Stimulated activated CD8-positive, alpha-beta memory T cell treated with anti-CD3 and anti-CD28 coated beads, Interleukin-15, amount 100 ng/mL, for 48 hours (primary cell): ENCODE measurements at places on chromosomes 12 and 14.

- no peak for DNase-seq
These were observed 100.8 kb downstream of the TAOK3 start for GRCh38 chr12:118271770-118272417.

DNA sequence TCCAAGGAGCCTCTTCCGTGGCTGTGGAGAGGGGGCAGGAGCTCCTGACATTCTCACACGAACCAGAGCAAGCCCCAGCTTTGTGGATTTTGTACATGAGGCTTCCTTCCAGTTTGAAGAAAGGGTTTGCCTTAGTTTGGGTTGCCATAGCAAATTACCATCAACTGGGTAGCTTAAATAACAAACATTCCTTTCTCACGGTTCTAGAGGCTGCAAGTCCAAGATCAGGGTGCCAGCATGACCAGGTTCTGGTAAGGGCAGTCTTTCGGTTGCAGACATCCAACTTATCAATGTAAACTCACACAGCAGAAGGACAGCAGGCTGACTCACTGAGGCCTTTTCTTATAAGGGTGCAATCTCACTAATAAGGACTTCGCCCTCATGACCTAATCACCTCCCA, 25.9 kb upstream of the STAB2 start:
- no peak for DNase-seq

GRCh38 chr14:96417254-96417653, 25.3 kb downstream of the AK7 start:
- no peak for DNase-seq

DNA sequence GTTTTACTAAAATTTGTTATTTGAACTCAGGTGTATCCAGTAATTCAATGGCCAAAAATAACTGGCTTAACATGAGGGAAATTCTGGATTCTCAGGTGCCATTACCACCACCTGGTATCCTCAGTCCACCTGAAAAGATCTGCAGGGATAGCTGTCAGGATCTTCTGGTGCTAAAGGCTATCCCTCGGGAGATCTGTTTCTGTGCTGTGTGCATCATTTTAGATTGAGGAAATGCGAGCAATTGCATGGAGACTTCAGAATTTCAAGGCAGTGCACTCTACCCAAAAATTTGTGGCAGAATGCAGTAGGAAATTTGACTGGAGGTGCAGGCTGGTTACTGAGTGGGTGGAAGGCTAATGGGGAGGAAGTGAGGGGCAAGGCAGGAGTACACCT, 26.4 kb downstream of the ZCCHC8 start:
- DNase-seq, result no peak

GRCh38 chr12:124531281-124531745, 36.1 kb downstream of the NCOR2 start:
- no peak for DNase-seq

- DNase-seq, result no peak
These were observed 89.7 kb downstream of the FGD4 start for GRCh38 chr12:32489070-32489469.

DNA sequence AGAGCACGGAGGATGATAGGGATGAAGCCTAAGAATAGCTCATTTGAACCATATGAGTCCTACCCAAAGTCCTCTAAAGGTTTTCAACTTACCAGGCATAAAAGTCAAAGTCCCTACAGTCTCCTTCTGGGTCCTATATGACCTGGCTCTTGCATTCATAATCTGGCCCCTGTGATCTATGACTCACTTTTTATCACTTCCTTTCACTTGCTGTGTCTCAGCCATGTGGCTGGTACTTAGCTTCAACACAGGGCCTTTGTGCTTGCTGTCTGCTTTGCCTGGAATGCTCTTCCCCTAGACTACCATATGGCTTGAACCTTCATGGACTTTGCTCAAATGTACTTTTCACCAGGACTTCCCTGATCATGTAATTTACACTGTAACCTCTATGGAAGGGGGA, 137.6 kb upstream of the TMTC1 start:
- DNase-seq, result no peak

GRCh38 chr14:83006121-83006670, 1472.5 kb upstream of the SEL1L start:
- no peak for DNase-seq

- no peak for DNase-seq
These were observed 26.4 kb downstream of the CDC42BPB start for GRCh38 chr14:103030741-103031565.

DNA sequence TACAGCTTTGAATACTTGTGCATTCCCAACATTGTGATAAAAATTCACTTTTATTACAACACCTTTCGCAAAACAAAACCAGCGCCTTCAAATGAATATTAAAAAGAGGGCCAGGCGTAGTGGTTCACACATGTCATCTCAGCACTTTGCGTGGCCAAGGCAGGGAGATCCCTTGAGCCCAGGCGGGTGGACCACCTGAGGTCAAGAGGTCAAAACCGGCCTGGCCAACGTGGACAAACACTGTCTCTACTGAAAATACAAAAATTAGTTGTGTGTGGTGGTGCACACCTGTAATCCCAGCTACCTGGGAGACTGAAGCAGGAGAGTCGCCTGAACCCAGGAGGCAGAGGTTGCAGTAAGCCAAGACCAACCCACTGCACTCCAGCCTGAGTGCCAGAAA, 42.8 kb downstream of the HNRNPC start:
- no peak for DNase-seq

- DNase-seq, result no peak
These were observed 40.7 kb downstream of the GPR135 start for GRCh38 chr14:59424341-59425071.

DNA sequence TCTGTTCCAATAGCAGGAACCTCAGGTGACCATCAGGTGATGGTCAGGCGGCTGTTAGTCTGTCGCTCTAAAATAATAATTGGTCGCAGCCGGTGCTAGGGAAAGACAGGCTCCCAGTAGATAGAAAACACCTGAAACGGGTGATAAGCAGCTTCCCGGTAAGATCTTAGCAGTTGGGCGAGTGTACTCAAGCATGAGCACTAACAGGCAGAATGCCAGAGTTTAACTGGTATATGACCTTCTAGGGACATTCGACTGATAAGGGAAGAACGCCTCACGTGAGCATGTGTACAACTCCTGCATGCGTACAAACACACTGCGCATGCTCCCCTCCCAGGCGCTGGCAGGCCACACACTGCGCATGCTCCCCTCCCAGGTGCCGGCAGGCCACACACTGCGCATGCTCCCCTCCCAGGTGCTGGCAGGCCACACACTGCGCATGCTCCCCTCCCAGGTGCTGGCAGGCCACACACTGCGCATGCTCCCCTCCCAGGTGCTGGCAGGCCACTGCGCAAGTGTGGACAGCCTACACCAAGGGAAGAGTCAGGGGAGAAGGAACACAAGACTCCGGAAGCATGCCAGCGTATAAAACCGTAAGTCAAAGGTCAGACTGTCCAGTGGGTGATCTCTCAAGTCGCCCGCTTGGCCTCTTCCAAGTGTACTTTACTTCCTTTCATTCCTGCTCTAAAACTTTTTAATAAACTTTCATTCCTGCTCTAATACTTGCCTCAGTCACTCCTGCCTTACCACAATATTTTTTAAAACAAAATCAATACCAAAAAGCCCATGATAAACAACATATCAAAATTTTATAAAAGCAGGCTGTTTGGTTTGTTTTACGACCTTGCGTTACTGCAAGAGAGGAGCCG, 24.5 kb downstream of the GPRC5D start:
- DNase-seq, result no peak

- no peak for DNase-seq
These were observed 23.3 kb downstream of the DMAC2L start for GRCh38 chr14:50335389-50335788.

GRCh38 chr12:57027011-57027804, 10.9 kb upstream of the TAC3 start:
- DNase-seq, result no peak

GRCh38 chr12:80935111-80935510, 2.6 kb downstream of the LIN7A start:
- no peak for DNase-seq

- no peak for DNase-seq
These were observed 76.1 kb upstream of the DYRK2 start for GRCh38 chr12:67572492-67572891.

GRCh38 chr14:98244966-98245569, 1026.9 kb downstream of the BCL11B start:
- no peak for DNase-seq

- DNase-seq, result no peak
These were observed 251.4 kb downstream of the LRIG3 start for GRCh38 chr12:58668871-58669270.

GRCh38 chr14:44339231-44339630, 167.9 kb downstream of the FSCB start:
- no peak for DNase-seq

- no peak for DNase-seq
These were observed 9.6 kb upstream of the TMEM30B start for GRCh38 chr14:61290701-61291100.

GRCh38 chr12:3728686-3729085, 24.2 kb downstream of the CRACR2A start:
- DNase-seq, result no peak

- DNase-seq, result no peak
These were observed 109.3 kb downstream of the NAV3 start for GRCh38 chr12:77940011-77940423.

DNA sequence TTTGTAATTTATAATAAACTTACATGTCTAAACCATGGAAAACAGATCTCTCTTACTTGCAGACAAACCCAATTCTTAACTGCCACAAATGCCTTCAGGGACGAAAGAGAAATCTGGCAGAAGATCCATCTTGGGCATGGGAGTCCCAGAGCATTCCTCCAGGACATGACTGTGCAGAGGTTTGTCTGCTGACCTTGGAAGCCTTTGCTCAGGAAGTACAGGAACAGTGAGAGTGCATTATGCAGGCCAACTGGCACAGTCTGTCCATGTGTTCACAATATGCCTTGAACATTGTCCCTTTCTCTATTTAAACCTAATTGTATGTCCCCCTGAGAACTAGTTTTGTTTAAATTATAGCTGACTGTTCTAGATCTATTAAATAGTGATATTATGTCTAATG, 467.1 kb downstream of the ATP23 start:
- no peak for DNase-seq

DNA sequence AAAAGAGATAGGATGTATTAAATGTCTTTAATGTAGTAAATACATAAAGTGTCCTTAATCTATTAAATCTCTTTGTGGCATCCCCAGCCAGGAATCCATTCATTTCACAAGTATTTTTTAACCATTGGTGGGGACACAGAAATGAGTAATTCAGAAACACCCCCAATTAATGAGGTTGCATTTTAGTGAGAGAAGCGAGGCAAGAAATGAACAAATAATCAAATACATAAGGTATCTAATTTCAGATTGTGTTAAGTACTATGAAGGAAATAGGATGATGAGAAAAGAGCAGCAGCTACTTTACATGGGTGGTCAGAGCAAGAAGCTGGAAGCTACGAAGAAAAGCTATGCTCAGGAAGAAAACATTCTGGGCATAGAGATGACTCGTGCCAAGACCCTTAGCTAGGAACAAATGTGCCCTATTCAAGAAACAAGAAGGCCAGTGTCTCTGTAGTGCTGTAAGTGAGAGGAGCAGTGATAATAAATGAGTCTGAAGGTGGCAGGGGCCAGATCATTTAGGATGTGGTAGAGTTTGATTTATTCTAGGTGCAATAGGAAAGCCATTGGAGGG, 60.5 kb upstream of the IGF1 start:
- no peak for DNase-seq

GRCh38 chr14:105091517-105092170, 26.4 kb upstream of the GPR132 start:
- no peak for DNase-seq

GRCh38 chr14:100911665-100912316, 8.3 kb upstream of the RTL1 start:
- DNase-seq, result no peak

GRCh38 chr14:89138846-89139245, 278.2 kb downstream of the FOXN3 start:
- no peak for DNase-seq

DNA sequence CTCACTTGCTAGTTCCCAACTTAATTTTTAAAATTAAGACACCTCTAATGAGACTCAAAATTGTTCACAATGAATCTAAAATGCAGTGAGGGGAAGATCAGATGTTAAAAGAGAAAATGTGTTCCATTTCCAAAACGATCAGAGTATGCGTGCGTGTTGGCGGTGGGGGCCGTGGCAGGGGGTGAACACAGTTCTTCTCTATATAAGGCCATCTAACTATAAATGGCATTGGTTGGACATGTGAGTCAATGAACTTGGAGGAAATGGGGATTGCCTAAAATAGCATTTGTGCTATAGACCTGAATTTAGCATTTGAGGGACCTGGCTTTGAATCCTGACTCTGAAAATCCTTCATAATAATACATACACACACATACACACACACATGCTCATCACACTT, 149.4 kb downstream of the FOXN3 start:
- DNase-seq, result no peak

GRCh38 chr12:19924360-19924759, 444.0 kb upstream of the PDE3A start:
- DNase-seq, result no peak

- DNase-seq, result no peak
These were observed 32.1 kb downstream of the PRMT8 start for GRCh38 chr12:3523058-3523457.

- DNase-seq, result no peak
These were observed 277.9 kb upstream of the FOXG1 start for GRCh38 chr14:28488684-28489083.

GRCh38 chr14:83864106-83864505, 1665.8 kb upstream of the FLRT2 start:
- DNase-seq, result no peak

DNA sequence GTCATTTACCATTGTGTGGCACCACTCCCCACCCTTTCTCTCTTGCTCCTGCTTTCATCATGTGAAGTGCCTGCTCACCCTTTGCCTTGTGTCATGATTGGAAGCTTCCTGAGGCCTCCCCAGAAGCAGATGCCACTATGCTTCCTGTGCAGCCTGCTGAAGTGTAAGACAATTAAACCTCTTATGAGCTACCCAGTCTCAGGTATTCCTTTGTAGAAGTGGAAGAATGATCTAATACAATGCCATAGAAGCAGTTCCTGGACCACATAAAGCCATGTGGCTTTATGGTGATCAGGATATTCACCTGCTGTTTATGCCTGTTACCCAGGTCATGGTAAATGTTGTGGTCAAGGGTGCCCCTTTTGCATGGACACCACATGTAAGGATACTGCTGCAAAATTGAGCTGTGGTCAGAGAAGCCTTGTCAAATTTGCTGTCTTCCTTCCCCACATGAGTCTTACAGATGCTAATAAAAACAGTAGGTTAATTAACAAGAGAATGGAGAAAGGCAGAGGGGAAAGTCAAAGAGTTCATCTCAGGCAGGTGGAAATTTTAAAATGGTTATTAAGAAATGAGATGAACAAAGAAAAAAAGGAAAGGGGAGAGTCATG, 112.8 kb upstream of the IFNG-AS1 start:
- DNase-seq, result no peak

- DNase-seq, result no peak
These were observed 260.3 kb downstream of the VRK1 start for GRCh38 chr14:97057238-97058073.
